ENCODE measurements at places on chromosomes 4 and X. TPM values are rescaled to one million over a fixed set of nuclear protein-coding genes. Genes with fewer than 3 reads are reported as not detected.
A peak's percentile ranks its signal among the peaks of the same experiment; 100 is the strongest.

DNA sequence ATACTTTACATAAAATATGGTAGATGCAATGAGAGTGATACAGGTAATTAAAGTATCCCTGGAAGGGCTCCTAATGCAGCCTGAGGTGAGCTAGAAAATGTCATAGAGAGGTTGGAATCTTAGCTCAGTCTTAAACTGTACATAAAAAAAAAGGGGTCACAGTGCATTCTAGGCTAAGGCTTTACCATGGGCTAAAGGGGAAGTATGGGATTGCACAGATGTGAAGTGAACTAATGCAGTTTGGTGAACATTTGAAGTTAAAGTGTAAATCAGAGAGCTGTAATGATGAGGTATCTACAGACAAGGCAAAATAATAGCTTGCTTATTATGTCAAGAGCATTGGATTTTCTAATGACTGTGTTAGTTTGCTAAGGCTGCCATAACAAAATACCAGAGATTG is 405.9 kb downstream of the ADGRL3 start:
- H3K27me3 ChIP-seq = no peaks in the 10 kb centered on the region
- H3K36me3 ChIP-seq = no peaks in the 10 kb centered on the region
- H3K4me1 ChIP-seq = no peaks in the 10 kb centered on the region
- no peak for DNase-seq
- no peak overlapping the region for H3K27ac ChIP-seq

GRCh38 chr4:110132816-110133719 is 65.3 kb downstream of the ELOVL6 start:
- H3K4me1 ChIP-seq = no peaks in the 10 kb centered on the region
- H3K27me3 ChIP-seq = no peaks in the 10 kb centered on the region

DNA sequence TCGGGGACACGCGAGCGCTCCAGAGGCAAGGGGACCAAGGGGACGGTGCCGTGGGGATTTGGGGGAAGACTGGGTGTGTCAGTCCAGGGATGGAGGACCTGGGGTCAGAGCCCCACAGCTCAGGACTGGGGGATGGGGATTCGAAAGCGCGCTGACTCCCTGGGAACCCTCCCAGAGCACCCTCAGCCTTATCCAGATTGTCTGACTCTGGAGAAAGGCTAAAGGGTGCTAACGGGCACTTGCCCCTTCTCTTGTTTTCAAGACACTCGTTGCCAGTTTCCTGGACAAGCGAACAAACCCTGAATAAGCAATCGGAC is 1.1 kb downstream of the DOCK11 start:
- peak overlapping the region; percentile 77 for H3K27ac ChIP-seq
- H3K4me3 ChIP-seq = peak overlapping the region; percentile 73
- no peak for DNase-seq
- no peaks in the 10 kb centered on the region for H3K36me3 ChIP-seq
- peaks cover 9% of the 10 kb centered on the region for H3K4me1 ChIP-seq

DNA sequence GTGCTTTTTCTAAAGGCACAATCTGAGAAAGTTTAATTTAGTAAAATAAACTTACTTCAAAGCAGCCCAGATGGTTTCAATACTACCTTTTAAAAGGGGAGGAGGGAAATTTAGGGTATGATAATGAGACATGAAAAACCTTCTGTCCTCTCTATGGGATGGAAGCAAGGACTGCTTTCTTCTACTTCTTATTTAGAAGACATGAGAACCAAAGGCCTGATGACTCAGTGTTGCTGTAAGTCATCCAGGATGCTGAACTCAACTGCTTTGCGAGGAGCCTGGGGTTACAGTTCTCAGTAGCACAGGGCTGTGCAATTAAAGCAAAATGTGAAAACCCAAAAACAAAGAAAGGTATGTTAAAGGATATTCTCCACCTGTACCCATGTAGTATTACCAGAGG is 140.8 kb upstream of the EDNRA start:
- H3K4me3 ChIP-seq = no peak overlapping the region
- no peak for DNase-seq
- H3K4me1 ChIP-seq = no peaks in the 10 kb centered on the region
- no peaks in the 10 kb centered on the region for H3K36me3 ChIP-seq
- no peaks in the 10 kb centered on the region for H3K27me3 ChIP-seq
- no peak overlapping the region for H3K27ac ChIP-seq

DNA sequence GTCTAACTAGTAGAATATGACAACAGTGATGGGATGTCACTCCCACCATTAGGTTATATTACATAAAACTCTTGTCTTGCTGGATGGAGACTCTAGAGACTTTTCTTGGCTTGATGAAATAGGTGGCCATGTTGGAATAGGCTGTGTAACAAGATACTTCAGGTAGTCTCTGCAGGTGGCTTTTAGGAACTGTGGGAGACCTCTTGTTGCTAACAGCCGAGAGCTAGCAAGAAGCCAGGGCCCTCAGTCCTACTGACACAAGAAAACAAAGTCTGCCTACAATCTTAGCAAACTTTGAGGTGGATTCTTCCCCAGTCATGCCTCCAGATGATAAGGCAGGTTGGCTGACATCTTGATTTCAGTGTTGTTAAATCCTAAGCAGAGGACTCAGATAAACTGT is 72.5 kb downstream of the GNL3L start:
- H3K36me3 ChIP-seq = no peaks in the 10 kb centered on the region
- no peaks in the 10 kb centered on the region for H3K4me1 ChIP-seq
- no peak overlapping the region for H3K27ac ChIP-seq
- no peak for DNase-seq
- H3K4me3 ChIP-seq = no peak overlapping the region

GRCh38 chr4:184453365-184454160 is 20.8 kb downstream of the IRF2 start:
- no peaks in the 10 kb centered on the region for H3K27me3 ChIP-seq
- H3K27ac ChIP-seq = peak overlapping the region; percentile 41

DNA sequence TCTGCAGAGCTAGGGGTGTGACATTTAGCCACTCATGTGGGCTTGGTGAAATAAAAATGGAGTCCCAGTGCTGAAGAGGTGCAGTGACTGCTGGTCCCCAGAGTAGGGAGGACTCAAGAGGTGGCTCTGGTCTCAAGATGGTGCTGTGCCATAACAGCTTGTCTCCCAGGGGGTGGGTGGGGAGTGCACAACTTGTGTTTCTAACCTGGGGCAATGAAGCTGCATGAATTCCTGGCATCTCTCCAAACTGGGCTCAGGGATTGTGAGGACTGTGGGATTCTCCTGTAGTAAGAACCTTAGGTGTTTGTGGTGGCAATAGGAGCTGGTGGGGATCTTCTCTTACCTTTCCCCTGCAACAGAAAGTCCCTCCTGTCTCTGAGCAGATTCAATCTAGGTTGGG is 278.9 kb upstream of the SFRP2 start:
- H3K27ac ChIP-seq = no peak overlapping the region
- no peaks in the 10 kb centered on the region for H3K27me3 ChIP-seq
- no peaks in the 10 kb centered on the region for H3K36me3 ChIP-seq
- H3K4me3 ChIP-seq = no peak overlapping the region

The SULT1E1 gene
- total RNA-seq = not detected

The PNMA5 gene
- total RNA-seq = not detected
